ENCODE measurements at places on chromosomes 7 and 10. TPM values are rescaled to one million over a fixed set of nuclear protein-coding genes. Genes with fewer than 3 reads are reported as not detected.

The PRSS1 gene
- polyA plus RNA-seq: 67.6 TPM

DNA sequence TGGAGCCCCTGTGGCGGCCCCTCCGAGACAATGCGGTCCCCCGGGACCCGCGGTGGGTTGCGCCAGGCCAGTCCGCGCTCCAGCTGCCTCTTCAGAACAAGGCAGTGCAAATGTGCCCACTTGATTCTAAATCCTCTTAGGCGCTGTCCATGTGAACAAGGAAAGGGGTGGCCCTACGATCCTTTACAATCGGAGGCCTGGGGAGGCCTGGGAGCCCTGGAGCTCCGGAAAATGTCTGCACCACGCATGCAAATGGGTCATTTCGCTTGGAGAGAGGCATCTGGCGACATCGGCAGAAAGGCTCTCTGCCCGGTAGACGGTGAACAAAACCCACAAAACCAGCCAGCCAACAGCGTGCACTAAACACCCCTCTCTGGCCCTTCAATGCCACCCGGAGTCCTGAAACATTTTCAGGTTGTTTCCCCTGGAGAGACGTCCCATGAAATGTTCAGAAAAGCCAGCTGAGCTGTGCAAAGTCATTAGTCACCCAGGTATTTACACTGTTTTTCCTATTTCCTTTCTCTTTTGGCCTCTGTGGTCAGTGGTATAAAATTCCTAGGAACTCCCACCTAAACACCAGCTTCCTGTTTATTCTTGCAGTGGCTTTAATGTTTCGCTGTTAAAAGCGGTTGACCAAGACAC lies 102.8 kb upstream of the ZNF438 start:
- peak; percentile 39 for DNase-seq

- no peak for DNase-seq
Measured at GRCh38 chr10:71801361-71801760, 28.0 kb upstream of the VSIR start.

The EEF1AKMT2 gene
- polyA plus RNA-seq: 10.3 TPM

DNA sequence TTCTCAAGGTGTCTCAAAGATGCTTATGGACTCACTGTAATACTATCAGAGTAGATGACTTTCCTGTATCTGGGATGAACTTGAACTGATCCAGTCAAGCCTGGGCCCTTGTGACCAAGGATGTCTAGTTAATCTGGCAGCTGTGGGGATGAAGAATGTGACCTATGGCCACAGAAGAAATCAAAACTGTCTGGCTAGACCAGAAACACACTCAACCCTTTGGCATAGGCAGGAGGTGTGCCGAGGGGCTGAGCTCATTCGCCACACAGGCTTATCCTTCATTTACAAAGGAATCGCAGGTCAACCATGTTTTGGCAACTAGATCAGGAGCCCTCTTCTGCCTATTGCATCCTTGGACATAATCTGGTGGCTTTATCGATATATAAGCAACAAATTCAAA lies 110.6 kb downstream of the ATXN7L1 start:
- DNase-seq: no peak

The CALML3 gene
- polyA plus RNA-seq: not detected
